ENCODE measurements at places on chromosomes 11 and 22.

GRCh38 chr11:10201343-10201742 is 92.7 kb downstream of the SBF2 start:
- DNase-seq, result no peak

DNA sequence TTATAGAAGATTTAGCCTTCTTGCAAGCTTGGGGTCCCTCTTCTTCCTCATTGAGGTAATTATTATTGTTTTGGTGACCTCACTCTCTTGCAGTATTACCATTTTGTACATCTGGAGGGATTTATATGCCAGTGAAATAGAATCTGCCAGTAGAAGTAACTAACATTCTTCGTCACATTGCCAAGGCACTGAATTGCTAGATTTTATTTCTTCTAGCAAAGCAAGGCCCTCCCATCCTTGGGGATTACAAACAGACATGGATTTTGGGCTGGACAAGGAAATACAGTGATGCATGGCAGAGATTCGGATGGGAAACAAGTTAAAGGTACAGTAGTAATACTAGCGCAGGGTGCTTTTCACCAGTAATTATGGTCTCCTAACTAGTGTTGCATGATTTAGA is 7.8 kb downstream of the ADAMTS15 start:
- no peak for DNase-seq

- no peak for DNase-seq
Measured at GRCh38 chr11:120098503-120099020, 39.4 kb downstream of the TRIM29 start.

DNA sequence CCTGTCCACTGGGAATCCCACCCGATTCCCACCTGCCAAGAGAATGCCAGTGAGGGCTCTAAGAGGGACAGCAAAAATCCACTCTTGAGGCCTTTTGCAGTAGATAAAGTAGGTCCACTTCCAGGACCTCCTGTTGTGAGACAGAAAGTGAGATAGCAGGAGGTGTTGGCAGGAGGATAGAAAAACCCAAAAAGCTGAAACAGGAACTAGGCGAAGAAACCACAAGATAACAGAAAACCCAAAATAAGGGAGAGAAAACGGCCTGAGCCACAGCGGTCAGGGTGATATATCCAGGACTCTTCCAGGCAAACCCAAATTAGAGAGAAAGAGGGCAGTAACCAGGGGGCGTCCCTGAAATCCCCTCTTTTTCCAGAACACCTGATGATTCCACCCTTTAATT is 79.7 kb upstream of the LINC01488 start:
- no peak for DNase-seq

- DNase-seq, result no peak
Measured at GRCh38 chr11:128941573-128942271, 949 bp downstream of the TP53AIP1 start.

DNA sequence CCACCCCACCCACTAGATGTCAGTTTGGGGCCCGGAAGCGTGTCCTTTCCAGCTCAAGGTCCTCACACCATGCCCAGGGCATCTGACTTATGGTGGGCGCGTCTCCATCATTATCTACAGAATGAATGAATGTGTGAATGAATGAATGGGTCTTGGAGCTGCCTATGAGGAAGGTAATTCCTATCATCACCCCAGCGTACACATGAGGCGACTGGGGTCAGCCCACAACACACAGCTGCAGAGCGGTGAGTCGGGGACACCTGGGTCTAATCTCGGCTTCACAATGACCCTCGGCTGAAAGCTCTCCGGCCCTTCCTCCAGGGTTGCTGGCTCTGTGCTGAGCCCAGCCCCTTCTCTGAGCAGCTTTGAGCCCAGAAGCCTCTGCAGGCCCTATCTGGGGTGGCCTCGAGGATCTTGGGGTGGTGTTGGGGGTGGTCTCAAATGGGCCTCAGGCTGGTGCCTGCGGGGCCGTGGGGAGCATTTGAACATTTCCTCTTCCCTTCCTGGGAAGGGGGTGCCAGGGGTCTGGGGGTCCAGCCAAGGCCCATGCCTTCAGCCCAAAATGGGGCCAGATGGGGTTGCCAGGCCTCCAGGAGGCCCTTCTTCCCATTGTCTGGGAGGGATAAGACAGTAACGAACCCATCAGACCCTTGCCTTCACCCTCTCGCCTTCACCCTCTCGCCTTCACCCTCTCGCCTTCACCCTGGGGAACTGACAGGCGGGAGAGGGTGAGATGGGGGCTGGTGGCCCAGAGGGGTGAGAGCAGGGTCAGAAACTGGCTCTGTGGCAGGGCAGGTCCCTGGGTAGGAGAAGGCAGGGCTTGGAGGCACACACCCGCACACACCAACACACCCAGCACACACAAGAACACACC is 82.4 kb downstream of the MYEOV start:
- no peak for DNase-seq

- no peak for DNase-seq
Measured at GRCh38 chr11:18865951-18866350, 73.3 kb downstream of the MRGPRX1 start.

GRCh38 chr11:131649856-131650255 is 279.4 kb downstream of the NTM start:
- DNase-seq, result no peak

DNA sequence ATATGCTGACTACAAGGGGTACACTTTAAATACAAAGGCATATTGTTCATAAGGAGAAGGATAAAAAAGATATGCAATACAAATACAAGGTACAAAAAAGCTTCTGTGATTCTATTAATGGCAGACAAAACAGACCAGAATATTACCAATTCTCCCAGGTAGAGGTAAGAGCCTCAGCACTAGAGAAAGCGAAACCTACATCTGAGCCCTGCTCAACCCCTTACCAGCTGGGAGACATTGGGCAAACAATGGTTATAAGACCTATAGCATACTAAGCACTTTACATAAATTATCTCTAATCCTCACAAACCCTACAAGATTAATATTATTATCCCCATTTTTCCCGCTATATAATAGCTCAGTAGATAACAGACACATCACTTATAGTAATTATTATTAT is 41.2 kb upstream of the LRRC55 start:
- no peak for DNase-seq

- no peak for DNase-seq
Measured at GRCh38 chr11:85694385-85694980, 8.5 kb upstream of the CCDC89 start.

DNA sequence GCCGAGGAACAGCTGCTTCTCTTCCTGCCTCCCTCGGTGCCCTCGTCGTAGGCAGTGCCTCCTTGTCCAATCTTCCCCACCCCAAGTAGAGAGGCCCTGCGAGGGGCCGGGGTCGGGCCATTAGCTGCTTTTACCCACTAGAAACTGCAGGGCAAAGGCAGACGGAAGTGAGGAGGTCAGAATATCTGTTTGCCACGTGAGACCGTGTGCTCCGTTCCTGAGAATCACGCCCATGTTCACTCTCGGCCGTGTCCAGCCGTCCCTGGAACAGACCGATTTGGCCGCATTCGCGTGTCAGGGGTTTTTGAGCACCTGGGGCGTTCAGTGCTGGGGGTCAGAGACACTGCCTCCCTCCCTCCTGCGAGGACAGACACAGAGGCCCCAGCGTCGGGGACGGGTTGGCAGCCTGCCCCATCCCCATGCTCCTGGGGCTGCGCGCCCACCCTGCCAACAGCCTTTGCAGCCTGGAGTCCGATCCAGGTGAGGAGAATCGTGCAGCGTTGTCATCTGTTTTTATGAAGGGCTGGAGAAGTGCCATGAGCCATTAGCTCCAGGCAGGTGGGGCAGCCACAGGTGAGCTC is 982.2 kb downstream of the BRD1 start:
- no peak for DNase-seq

- DNase-seq, result no peak
Measured at GRCh38 chr11:61697078-61697502, 16.9 kb downstream of the DAGLA start.

DNA sequence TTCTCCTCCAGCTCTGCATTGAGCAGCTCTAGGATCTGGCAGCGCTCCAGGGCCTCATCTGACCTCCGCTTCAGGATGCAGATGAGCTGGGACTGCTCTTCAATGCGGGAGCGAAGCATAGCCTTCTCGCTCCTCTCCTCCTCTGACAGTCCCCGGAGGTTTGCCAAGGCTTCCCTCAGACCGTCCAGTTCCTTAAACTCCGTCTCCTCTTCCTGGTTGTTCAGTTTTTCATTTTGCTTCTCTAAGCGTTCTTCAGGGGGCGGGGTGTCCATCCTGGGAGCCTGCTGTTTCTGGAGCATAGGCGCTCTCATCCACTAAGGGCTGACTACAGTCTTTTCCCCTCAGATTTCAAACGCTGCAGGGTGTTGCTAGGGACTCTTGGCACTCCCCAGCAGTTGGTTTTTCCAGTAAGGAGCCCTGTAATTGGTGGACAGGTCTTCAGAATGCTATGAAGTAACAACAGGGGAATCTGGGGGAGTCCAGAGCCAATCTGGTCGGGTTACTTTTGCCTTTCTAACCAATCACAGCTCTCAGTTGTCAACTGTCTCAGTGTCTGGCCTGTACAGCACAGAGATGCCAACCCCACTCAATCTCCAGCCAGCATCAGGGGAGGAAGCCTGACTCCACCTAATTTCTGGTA is at the start of gene CCDC89:
Gene CCDC89, minus strand, starts transcription at position 376 of the 640 bp plus-strand sequence. Its CDS starts 65 bp downstream, at position 311.
- no peak for DNase-seq

- no peak for DNase-seq
Measured at GRCh38 chr11:16394947-16395346, 38.6 kb upstream of the SOX6 start.

- DNase-seq, result no peak
Measured at GRCh38 chr11:8023831-8024555, 36.9 kb downstream of the EIF3F start.

DNA sequence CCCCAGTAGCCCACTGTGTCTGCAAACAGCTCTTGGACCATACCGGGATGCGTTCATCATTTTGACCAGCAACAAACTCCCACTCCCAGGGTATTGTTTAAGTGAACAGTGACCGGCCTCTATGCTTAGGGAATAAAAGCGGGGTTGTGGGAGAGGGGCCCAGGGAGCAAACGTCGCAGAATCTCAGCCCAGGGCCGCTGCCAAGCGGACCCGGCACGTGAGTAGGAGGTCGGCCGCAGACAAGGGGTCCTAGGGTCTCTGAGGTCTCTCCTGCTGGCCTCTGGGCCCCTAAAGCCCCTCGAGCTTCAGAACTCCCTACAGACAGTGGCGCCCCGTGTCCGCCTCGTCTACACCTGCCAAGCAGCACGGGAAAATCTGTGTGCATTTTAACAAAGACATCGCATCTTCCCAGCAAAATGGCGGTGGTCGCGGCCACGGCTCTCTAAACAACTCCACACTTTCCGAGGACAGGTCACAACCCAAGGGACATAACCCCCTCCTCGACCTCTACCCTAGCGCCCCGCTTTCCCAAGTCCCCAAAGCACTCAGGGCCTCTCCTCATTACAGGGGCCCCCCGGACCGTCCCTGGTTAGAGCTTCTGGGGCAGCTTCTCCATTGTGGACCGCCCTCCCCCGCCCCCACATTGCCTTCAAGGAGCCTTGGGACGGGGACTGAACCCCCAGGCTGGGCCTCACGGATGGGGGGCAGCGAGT is 3.9 kb upstream of the GCAT start:
- no peak for DNase-seq

- peak; percentile 37 for DNase-seq
Measured at GRCh38 chr22:35629406-35630216, 12.5 kb upstream of the MB start.

DNA sequence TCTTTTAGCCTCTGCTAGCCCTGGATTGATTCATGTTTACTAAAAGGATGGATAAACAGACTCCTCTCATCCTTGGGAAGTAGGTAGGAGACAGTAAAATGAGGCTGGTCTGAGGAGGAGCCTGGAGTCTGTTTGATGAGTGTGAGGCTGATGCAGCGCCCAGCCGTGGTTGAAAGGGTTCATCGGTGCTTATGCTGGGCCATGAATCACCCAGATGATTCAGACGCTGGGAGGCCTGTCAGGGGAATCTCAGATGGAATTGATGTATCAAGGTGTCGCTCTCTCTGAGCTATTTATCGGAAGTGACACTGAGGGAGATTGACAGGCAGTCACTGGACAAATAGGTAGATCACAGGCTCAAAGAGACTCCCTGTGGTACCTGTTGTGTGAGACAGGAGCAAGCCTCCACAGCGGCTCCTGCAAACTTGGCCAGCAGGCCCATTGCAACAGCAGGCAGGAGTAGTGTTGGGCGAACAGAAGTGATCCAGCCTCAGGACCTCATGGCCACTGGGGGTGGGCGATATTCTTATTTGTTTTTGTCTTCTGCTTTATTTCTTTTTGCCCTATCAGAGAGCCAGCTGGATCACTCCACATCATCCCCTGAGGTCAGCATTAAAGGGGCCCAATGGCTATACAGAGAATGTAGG is 109.9 kb upstream of the CADM1 start:
- DNase-seq, result no peak

DNA sequence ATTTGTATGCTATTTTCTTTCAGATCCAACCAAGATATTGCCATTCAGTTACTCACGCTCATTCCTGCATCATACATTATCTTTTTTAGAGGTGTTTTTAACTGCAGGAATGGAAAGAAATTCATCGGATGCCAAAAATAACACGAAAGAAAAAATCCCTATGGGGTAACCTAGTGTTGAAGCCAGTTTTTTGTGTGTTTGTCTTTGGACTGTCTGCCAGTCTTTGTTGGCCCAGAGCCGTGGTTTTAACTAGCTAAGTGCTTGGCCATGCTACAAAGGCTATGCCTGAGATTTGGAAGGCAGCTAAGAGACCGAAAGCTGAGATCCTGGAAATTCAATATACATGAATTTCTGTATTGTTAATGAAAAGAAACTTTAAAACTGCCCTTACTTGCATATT is 309.8 kb upstream of the CNTN5 start:
- no peak for DNase-seq

- DNase-seq, result no peak
Measured at GRCh38 chr22:26685601-26686000, 28.2 kb downstream of the MIAT start.

DNA sequence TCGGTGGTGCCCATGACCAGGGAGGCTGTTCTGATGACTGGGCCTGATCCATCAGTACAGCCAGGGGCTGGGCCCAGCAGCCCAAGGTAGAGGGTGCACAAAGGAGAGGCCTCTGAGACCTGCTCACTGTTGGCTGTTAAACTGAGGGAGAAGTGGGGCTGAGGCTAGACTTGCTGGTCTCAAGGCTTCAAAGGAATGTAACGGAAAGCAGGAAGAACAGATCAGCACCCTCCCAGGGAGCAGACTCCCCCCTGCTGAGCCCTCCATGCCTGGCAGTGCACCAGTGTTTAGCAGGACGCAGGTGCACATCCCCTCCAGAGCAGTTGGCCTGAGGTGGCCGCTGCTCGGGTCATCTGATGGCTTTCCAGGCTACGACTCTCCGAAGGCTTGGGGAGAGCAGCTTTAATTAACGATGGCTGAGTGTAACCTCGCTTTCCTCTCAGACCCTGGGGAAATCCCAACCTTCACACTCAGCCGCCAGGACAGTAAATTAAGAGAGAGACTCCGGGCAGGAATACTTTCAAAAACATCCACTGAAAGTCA is 255.7 kb upstream of the NARS2 start:
- no peak for DNase-seq

DNA sequence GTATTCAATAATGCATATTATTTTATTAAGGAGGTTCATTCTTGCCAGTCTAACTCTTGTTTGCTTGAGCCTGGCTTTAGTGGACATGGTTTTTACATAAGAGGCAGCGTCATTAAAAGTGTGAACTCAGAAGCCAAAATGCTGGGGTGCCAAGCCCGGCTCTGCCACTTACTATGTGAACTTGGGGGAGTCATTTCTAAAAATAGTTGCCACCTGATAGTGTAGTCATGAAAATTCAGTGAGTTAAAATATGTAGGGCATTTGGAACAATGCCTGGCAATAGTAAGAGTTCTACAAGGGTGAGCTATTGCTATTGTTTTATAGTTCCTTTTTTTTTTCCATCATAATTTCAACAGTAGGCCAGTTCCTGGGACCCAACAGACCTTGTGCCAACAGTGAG is 49.9 kb downstream of the TENM4 start:
- DNase-seq, result no peak

Data from CD4-positive, alpha-beta T cell treated with Interleukin-1 beta for 1 hour (primary cell).